ENCODE measurements at places on chromosomes 1 and 21.

DNA sequence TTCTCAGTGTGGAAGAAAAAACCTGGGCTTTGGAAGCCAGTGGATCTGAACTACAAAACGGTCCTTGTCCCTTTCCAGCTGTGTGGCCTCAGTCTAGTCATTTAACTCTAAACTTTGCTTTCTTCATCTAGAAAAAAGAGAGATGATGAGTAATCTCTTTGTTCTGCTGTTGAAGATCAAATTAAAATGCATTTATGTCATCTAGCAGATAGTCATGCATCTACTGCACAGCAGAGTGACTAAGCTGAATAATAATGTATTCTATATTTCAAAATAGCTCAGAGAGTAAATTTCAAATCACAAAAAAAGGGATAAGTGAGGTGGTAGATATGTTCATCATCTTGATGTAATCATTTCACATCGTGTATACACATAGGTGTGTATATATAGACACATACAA is 473.2 kb downstream of the DSCAM start:
- no peak for DNase-seq

DNA sequence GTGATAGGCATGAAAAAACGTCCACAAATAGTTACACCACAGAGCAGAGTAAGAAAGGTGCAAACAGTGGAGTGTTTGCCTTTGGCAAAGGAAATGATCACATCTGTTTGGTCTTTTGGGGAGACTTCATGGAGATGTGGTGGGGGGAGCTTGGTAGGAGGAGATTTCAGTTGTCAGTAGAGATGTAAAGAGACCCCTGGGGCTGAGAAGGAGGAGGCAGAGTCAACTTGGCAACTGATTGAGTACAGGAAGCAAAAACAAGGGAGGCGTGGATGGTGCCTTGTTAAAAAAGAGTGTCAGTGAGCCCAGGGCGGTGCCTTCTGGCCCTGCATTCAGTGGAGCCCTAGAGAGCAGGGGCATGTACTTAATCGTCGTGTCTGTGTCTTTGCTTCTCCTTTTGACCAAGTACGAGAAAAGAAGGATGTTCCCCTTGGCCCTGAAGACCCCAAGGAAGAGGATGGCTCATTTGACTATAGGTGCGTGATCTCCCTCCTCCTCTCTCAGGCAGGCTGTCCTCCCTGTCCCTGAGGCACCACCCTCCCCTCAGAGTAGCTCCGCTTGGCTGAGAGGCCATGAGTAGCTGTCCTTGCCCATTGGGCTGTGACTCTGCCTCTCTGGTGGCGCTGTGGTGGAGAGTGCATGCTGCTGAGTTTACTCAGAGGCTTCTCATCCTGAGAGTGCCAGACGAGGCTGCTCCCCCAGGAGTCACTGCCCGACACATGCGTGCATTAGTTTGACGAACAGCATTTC is 30.4 kb upstream of the CNTN2 start:
- peak; percentile 30 for DNase-seq

- DNase-seq, result no peak
Observed at GRCh38 chr1:76335882-76336281, 261.3 kb downstream of the ST6GALNAC3 start.

DNA sequence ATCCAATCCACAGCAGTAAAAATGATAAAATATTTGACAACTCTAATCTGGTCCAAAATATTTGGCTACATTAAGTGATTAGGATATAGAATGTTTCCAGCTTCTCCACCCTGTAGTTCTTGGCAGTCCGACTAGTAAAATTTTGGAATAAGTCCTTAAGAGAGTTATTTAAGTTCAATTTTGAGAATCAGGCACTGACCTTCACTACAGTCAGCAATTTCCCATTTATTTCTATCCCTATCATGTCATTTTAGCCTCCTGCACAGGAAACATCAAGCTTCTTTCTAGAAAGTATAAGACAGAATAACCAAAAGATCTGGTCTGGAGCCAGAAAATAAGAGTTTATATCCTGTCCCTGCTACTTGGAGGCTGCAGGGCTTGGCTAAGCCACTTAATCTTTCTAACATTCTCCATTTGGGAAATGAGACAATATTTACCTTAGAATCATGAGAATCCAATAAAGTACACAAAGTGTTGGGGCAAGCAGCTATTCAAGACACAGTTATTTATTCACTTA is 162.2 kb downstream of the DPYD start:
- DNase-seq, result no peak

DNA sequence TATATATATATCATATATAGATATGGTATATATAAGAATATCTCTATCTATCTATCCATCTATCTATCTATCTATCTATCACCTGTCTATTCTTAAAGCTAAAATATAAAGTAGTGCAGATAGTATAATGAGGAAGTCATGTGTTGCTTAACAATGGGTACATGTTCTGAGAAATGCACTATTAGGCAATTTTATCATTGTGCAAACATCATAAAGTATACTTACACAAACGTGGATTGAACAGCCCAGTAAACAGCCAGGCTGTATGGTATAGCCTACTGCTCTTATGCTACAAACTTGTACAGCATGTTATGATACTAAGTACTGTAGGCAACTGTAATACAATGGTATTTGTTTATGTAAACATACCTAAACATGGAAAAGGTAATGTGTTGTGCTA is 621.0 kb upstream of the NCAM2 start:
- no peak for DNase-seq

DNA sequence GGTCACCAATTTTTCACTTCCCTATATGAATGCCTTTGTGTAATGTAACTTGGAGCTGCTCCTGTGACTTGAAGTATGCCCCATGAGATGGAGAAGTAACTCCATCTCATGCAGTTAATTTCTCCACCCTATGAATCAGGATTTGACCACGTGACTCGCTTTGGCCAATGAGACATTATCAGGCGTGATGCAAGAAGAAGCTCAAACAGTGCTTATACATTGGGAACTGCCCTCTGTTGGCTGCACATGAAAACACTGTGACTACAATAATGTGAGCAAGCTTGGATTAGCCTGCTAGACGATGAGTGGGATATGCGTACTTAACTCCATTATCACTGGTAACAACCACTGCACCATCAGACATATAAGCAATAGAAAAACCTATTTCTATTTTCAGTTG is 684.4 kb downstream of the PLA2G4A start:
- DNase-seq, result no peak

DNA sequence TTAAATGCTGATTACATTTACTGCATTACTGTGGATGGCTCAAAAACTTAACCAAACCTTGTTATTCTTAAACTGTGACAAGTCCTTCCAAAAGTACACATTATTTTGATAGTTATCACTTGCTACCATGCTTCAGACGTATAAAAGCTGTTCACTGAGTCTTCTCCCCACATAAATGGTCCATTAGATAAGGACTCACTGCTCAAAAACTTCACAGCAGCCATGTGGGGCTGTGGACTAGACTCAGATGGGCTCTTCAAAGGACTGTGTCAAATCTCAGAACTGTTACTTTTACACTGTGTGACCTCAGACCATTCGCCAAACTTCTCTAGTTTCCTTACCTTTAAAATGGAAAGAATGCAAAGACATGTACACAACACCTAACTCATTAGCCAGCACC is 11.6 kb downstream of the SCAF4 start:
- no peak for DNase-seq

- no peak for DNase-seq
Observed at GRCh38 chr1:101298663-101299062, 61.8 kb downstream of the S1PR1 start.

- DNase-seq, result no peak
Observed at GRCh38 chr1:1136547-1137230, 20.8 kb upstream of the C1orf159 start.

DNA sequence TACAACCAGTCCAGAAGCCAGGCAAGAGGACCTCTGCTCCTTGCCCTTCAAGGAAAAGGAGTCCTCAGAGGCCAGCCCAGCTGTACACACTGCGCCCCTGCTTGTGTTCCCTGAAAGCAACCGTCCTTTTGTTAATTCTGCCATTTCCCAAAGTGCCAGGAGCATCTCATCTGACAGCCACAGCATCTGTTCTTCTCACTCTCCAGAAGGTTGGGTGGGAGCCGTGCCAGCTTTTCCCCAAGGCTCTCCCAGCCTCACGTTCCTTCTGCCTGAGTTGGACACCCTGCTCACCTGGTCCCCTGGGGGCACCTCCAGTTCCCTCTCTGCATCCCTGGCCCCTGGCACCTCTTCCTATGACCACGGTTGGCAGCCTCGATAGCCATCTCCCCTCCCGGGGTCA is 10.5 kb upstream of the CNTN2 start:
- DNase-seq, result peak; percentile 95

DNA sequence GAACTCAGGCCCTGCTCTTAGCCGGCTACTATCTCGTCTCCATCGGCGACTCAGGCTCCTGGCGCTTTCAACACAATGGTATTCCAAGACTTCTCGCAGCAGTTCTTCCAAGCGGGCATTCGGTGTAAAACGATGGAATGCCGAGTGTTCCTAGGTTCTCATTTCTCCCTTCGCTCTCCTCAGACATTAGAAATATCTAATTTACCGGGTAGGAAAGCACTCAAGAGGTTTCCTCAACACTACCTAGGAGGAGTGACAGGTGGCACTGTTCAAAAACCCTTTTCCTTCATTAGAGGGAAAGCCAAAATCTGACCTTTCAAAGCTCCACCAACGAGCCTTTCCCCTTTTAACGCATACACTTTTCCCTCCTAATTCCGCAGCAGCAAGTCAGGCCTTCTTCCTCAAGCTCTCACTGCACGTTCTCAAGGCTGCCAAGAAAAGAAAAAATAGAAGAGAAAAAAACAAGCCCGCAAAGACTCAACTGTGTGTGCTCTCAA is 601 bp downstream of the UBE2G2 start:
- DNase-seq, result peak; percentile 22

GRCh38 chr1:69073176-69073575 is 494.5 kb upstream of the LRRC7 start:
- no peak for DNase-seq
